ENCODE measurements at places on chromosomes 3 and 15.

- no peak for DNase-seq
Observed at GRCh38 chr3:177438596-177439220, 241.4 kb upstream of the TBL1XR1 start.

- DNase-seq = no peak
Observed at GRCh38 chr3:33855884-33856546, 57.6 kb downstream of the PDCD6IP start.

DNA sequence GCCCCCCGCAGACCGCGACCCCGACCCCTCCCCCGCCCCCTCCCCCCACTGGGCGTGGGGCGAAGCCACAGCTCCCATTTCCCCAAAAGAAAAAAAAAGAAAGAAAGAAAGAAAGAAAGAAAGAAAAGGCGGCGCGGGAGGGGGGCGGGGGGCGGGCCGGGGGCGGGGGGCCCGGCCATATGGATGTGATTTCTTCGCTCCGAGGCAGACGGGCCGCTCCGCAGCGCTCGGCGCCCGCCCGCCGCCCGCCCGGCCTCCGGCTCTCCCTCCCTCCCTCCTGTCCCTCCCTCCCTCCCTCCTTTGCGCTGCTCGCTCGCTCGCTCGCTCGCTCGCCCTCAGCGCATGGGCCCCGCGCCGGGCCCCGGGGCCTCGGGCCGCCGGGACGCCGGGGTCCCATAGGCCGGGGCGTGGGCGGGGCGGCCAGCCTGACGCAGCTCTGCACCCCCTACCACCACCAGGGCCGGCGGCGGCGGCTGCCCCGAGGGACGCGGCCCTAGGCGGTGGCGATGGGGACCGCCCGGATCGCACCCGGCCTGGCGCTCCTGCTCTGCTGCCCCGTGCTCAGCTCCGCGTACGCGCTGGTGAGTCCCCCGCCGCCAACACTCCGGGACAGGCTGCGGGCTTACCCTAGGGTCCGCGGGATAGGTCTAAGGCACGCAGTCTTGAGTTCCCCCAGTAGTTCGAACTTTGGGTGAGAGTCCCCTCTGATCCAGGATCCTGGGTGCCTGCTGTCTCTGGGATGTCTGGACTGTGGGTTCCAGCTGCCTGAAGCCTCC, 5.7 kb downstream of the PTH1R start:
- DNase-seq = no peak

DNA sequence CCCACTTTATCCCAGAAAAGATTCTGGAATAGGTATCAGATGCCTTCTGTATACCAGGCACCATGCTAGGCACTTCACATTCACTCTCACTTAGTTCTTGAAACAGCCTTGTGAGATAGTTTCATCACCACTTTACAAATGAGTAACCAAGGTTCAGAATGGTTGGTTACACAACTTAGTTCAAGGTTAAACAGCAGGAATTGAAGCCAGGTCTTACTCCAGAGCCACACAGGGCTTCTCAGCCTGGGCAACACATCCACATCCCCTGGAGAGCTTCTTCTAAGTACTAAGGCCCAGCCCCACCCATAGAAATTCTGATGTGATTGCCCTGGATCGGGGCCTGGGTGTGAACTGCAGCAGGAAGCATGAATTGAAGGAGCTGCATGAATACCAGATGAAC, 18.6 kb downstream of the WHAMM start:
- DNase-seq = peak; percentile 10

- DNase-seq = no peak
Observed at GRCh38 chr3:100268156-100268555, 7.4 kb downstream of the TBC1D23 start.

DNA sequence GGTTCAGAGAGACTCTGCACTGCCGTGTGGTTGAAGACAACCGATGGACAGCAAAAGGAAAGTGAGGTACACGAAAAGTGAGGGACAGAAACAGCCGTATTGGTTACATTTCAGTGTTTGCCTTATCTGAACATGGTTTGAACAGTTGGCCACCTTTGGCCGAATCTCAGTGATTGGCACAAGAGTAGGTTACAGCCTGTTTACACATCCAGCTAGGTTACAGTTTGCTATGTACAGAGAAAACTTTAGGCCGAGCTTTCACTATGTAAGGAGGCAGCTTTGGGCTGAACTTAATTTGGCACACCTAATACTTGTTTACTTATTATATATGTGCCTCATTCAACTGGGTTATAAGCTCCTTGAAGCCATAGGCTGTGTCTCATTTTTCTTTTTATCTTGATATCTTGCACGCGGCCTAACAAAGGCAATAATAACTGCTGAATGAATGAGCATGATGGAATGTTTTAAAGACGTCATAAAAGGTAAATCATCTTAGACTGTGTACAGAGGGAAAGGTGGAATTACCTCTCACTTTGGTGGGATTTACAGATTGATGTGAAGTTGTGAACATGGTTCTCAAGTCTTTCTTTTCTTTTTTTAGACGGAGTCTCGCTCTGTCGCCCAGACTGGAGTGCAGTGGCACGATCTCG, 17.2 kb upstream of the GREM1 start:
- DNase-seq = no peak

- no peak for DNase-seq
Observed at GRCh38 chr3:189383630-189384029, 211.9 kb downstream of the TPRG1 start.

GRCh38 chr15:29386523-29386922, 116.9 kb upstream of the NSMCE3 start:
- DNase-seq = no peak

- no peak for DNase-seq
Observed at GRCh38 chr15:51266656-51267050, 71.7 kb downstream of the CYP19A1 start.

GRCh38 chr3:87225659-87226058, 1.4 kb upstream of the CHMP2B start:
- DNase-seq = no peak

DNA sequence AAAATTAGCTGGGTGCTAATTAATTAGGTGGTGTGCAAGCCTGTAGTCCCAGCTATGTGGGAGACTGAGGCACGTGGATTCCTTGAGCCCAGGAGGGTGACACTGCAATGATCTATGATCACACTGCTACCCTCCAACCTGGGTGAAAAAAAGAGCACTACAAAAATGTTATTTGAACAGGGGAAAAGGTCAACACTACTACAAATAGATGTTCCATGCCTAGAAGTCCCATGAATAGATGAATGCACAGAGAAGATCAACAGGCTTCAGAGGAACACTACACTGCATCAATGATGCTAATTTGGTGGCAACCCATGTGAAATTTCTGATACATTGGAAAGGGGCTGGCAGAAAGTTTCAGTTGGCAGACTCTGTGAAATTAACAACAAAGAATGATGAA, 105.4 kb upstream of the FHIT start:
- no peak for DNase-seq

- DNase-seq = peak; percentile 76
Observed at GRCh38 chr15:89980896-89981295, 20.2 kb upstream of the ZNF710 start.

- no peak for DNase-seq
Observed at GRCh38 chr3:9803494-9803893, 6.6 kb upstream of the TTLL3 start.

DNA sequence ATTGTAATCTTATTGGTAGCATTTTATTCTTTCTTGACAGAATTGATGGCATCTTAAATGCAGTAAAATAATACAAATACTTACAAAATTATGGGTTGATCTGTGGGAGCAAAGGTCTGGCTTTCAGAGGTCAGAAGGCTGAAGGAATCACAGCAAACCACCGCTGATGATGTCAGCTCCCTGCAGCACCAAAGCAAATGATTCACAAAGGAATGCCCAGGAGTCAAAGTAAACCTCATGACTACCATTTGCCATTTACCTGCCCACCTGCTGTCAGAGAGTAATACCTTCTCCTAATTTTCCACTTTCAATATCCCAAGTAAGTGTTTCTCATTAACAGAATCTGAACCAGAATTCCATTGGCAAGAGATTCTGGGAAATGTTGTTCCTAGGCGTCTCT, 46.1 kb downstream of the CPA3 start:
- no peak for DNase-seq

- peak; percentile 55 for DNase-seq
Observed at GRCh38 chr3:119558626-119559317, 642 bp downstream of the CD80 start.

DNA sequence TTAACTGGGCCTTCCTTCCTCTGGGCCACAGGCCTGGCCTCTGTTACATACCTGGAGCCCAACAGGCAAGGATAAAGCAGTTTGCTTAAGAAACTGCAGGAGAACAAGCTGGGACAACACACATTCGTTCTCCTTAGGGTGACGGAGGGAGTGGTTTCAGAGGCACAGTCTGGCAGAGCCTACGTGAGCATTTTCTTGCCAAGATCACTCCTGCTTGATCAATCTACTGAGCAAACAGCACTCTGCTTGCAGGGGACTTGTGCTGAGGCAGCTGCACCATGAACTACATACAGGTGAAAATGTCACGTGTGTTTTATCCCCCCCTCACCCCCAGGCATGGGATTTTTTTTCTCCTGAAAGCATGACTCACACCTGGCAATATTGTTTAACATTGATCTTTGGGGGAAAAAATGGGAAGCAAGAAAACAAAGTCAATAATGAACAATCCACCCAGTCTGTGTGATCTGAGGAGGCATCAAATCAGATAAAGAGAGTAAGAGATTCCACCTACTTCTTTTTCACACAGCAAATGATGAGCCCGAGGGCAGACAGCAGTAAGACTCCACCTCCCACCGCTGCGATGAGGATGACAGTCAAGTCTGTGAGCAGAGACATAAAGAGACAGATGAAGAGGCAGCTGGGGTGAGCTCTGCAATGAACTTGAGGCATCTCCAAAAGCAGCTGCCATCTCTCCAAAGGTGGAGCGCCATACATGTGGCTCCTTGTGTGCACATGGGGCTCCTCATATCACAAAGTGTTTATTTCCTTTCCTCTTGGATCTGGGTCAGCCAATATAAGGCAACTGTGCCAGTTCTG, 57.4 kb downstream of the CDCP1 start:
- DNase-seq = no peak

GRCh38 chr3:62293051-62293780, 80.1 kb downstream of the FEZF2 start:
- no peak for DNase-seq

GRCh38 chr3:88410259-88410658, 260.5 kb downstream of the C3orf38 start:
- no peak for DNase-seq

DNA sequence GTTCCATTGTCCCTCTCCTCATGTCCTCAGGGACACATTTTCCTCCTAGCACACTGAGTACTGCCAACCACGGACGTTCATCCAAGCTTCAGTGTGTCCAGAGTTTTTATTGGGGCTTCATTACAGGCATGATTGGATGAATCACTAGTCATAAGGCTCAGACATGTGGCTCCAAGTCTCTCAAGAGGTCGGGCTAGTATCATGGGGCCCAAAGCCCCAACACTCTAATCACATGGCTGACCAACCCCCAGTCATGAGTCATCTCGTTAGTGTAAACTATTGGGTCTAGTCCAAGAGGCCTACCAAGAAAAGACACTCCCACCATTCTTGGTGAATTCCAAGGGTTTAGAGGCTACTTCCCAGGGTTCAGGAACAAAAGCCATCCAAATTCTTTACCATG, 4.4 kb downstream of the TERC start:
- DNase-seq = no peak

GRCh38 chr15:60272623-60273022, 125.2 kb downstream of the ANXA2 start:
- no peak for DNase-seq

GRCh38 chr3:185405243-185405642, 42.3 kb downstream of the MAP3K13 start:
- DNase-seq = no peak

GRCh38 chr3:161208931-161209330, 12.2 kb upstream of the NMD3 start:
- DNase-seq = no peak

- DNase-seq = no peak
Observed at GRCh38 chr15:78634210-78635145, 6.5 kb downstream of the CHRNB4 start.

- DNase-seq = no peak
Observed at GRCh38 chr3:63595221-63595620, 57.3 kb upstream of the SNTN start.

- no peak for DNase-seq
Observed at GRCh38 chr3:149288655-149289054, 44.8 kb downstream of the TM4SF18 start.

- no peak for DNase-seq
Observed at GRCh38 chr15:48766196-48766595, 44.7 kb downstream of the CEP152 start.

GRCh38 chr3:16720367-16720940, 115.2 kb upstream of the DAZL start:
- DNase-seq = no peak
